ENCODE measurements at places on chromosomes 4 and X.

GRCh38 chr4:32569861-32570260, 1849.7 kb downstream of the PCDH7 start:
- DNase-seq: no peak

DNA sequence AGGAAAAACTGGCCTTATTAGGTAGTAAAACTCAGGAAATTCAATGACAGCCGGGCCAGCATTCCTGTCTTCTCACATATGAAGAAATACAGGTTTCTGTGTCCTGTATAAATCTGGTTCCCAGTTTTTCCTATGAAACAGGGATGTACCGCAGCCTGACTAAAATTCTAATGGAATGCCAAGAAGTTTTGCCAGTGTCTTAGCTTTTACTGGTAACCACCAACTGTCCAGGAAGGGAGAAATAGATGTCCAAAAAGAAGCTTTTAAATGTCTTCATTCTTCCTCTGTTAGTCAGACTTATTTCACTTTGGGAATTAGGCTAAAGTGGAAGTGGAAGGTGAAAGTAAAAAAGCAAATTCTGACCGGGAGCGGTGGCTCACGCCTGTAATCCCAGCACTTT, 108.0 kb upstream of the TBL1X start:
- DNase-seq: no peak

GRCh38 chr4:31662951-31663350, 942.8 kb downstream of the PCDH7 start:
- no peak for DNase-seq

DNA sequence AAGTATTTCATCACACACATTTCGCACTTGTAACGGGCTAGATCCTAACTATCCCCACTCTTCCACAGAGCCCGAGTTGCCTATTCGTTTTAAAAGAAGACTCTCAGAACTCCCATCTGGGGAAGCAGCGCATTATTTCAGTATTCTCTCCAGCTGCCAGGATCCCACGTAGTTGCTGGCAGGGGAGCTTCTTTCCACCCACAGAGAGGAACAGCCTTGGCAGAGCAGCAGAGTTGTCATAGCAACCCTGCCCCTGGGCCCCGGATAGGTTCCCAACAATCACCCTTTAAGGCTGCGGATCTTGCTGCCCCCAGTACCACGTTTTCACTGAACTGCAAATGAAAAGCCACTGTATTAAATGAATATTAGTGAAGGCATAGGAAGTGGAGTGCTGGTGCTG, 106.7 kb downstream of the GPM6A start:
- DNase-seq: no peak

DNA sequence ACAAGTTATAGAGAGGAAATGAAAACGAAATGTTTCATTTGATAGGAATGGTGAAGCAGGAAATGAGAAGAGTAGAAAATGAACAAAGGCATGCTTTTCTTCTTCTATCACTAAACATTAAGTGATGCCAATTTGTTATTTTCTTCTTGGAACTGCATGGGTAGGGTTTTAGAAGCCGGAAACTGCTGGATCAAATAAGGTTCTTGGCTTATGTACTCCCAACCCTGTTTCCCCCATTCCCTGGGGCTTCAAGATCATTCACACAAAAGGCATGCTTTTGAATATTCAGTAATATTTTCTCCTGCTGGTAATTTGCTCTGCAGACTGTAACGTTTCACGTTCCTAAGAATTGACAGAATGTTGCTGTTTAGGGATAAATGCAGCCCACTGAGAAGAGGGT, 224.1 kb downstream of the NLGN4X start:
- DNase-seq: no peak

DNA sequence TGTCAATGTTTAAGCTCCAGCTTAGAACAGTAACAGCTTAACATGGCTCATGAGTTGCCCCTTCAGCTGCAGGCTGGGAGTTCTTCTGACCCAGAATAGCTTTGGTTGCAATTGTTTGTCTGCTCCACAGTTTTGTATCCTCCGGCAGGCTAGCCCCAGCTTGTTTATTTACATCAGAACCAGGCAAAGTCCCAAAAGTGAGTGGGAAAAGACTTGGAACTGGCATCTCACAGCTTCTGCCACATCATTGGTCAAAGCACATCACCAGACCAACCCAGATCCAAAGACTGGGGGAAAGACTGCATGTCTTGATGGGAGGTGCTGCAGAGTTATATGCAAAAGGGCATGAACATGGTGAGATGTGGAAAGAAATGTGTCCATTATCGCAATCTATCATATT, 231.2 kb upstream of the CPEB2 start:
- DNase-seq: no peak

DNA sequence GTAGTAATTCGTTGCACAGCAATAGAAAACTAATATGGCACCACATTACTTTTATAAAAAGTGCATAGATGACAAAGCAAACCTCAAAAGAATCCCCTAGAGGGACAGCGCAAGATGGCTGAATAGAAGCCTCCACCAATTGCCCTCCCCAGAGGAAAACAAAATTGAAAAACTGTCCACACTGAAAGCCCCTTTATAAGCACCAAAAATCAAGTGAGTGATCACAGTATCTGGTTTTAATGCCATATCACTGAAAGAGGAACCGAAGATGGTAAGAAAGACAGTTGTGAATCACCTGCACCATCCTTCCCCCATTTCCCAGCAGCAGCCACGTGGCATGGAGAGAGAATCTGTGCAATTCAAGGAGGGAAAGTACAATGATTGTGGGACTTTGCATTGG, 522.2 kb downstream of the GLUD2 start:
- no peak for DNase-seq

GRCh38 chr4:120816296-120816965, 106.1 kb downstream of the PRDM5 start:
- DNase-seq: no peak

DNA sequence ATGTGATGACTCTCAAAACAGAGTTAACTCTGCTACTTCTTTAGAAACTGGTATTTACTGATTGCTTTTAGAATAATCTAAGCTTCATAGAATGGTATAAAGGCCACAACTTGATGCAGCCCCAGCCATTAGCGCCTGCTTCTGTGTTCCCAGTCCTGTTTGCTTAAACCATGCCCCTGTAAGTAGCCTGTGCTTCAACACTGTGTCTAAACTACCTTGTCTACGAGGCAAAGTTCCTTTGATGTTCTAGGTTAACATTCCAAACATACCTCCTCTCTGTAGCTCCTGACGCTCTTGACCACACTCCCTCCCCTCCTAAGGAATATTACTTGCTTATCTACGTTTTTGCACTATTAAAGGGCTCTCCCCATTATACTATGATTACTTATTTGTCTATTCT, 352.5 kb upstream of the ADGRL3 start:
- no peak for DNase-seq

GRCh38 chr4:1447676-1448588, 41.7 kb upstream of the NKX1-1 start:
- no peak for DNase-seq

- no peak for DNase-seq
These were observed 69.6 kb downstream of the F9 start for GRCh38 chrX:139600105-139600504.

DNA sequence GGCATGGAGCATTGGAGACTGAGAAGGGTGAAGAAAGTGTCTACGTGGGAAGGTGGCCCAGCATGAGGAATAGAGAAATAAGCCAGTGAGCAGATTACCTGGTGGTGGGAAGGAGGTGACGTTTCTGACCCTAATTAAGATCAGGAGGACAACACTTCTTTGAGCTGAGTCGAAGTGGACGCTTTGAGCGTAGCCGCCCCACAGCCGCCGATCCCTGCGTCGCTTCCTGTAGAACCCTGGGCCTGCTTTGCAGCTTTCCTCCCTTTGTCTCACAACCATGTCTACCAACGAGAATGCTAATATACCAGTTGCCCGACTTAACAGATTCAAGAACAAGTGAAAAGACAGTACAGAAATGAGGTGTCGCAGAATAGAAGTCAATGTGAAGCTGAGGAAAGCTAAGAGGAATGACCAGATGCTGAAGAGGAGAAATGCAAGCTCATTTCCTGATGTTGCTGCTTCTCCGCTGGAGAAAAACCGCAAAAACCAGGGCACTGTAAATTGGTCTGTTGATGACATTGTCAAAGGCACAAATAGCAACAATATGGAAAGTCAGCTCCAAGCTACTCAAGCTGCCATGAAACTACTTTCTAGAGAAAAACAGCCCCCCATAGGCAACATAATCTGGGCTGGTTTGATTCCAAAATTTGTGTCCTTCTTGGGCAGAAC, 6.4 kb upstream of the ANTXR2 start:
- DNase-seq: no peak
